ENCODE measurements at places on chromosomes 3 and 15.
A peak's percentile ranks its signal among the peaks of the same experiment; 100 is the strongest.

DNA sequence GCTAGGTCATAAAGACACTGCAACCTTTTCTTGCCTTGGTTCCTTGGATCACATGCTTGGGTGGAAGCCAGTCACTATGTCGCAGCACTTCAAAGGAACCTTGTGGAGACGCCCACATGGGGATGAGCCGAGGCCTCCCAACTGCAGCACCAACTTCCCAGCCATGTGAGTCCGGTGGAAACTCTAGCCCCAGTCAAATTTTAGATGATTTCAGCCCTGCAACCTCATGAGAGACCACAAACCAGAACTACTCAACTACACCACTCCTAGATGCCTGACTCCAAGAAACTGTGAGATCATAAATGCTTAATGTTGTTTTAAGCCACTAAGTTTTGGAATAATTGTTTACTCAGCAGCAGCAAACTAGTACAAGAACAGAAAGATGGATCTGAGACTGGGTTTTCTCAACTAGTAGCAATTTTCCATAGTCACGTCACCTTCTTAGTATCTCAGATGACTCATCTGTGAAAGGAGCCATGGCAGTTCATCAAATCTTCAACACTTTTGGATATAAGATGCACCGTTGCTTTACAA is 86.5 kb downstream of the MB21D2 start:
- no peak for DNase-seq

DNA sequence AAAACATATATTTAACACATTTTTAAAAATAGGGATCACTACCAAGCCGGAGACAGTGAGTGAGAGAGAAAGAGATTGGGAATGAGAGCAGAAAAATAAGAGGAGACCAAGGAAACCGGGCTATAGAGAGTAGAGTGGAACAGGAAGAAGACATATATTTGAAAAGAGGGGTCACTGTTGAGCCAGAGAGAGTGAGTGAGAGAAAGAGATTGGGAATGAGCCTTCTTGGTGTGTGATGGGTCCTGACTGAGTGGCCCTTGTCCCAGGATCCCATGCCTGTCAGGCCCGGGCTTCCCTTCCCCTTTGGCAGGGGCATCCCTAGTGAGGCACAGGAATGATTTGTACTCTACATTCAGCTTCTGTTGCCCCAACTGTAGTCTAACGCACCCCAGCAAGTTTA is 646.6 kb downstream of the NTRK3 start:
- DNase-seq: no peak

DNA sequence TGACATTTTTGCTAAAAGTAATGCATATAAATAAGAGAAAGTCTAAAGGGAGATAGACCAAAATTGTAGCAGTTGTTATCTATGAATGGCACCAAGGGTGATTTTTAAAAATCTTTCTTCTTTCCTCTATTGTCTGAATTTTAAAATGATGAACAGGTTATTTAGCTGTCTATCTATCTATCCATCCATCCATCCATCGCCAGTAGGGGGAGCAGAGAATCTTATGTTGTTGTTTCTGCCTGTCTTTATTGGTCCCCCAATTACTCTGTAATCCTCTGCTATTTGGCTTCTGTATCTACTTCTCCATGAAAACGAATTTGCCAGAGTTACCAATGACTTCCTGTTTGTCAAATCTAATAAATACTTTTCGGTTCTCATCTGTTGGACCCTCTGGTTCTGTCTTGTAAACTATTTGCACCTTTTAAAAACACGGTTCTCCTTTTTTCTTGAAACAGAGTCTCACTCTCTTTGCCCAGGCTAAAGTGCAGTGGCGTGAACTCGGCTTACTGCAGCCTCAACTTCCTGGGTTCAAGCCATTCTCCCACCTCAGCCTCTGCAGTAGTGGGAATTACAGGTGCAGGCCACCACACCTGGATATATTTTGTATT is 86.0 kb downstream of the ECT2 start:
- no peak for DNase-seq

DNA sequence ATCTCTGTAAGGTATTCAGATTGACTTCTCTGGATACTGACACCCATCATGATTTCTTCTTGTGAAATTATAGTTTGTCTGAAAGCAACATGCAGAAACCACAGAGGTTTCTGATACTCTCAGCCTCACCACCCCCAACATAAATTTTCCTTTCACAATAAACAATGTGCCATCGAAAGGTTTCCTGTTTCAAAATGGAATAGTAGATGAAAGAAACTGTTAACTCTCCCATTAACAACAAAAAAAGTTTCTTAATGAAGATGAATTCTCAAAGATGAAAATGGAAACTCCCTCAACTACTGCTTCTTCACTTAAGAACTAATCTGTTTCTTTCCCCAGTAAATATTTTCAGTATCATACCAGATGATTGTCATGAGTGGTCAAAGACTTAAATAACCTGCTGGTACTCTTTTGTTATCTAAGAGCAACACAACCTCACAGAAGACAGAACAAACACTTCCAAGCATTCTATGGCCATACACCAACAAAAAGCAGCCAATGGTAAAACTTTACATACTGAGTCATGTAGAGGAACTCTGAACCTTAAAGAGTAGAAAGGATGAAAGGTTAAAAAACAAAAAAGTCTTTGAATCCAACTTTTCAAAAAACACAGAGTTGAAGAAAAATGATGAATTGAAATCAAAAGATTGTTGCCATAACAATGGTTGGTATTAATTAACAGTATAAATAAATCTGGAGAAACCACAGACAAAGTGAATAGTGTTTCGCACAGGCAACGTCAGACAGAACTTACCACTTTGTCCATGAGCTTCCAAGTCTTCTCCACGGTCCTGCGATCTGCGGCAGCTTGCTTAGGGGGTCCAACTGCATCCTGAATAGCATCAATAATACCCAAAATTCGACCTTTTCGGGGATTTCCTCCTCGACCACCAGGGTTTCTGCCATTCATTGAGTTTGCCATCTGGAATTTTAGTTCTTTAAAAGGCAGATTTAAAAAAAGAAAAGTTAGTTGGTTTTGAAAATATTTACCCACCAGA is 1.9 kb downstream of the CBLB start:
- no peak for DNase-seq

- DNase-seq: no peak
Observed at GRCh38 chr3:128524374-128525299, 31.6 kb upstream of the GATA2 start.

DNA sequence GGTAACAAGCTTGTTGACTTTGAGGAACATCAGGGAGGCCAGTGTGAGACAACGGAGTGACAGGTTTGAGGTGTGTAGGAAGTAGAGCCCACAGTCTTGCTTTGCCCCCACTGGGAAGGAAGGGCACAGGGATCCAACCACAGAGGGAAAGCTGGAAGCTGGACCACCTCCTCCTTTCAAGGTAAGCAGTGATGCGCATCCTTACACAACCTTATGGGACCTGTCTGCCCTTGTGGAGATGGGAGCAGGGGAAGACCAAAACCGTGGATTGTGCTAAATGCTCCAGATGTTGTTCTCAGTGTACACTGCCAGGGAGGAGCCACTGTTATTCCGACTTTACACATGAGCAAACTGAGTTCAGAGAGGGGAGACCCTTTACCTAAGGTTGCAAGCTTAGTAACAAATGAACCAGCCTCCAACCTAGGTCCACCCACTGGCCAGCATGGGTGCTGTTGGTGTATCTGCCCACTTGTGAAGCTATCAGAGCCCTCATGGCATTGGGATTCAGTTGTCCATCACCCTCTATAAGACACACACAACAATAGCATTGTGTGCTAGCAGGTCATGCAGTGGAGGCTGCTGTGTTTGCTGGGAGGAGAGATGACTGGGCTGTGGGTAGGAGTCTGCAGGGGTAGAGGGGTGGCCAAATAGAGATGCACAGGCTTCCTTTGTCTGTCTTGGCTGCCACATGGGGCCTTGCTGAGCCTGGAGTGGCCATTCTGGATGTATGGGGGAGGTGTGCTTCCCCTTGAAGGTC is 586 bp upstream of the LSMEM2 start:
- DNase-seq: no peak

DNA sequence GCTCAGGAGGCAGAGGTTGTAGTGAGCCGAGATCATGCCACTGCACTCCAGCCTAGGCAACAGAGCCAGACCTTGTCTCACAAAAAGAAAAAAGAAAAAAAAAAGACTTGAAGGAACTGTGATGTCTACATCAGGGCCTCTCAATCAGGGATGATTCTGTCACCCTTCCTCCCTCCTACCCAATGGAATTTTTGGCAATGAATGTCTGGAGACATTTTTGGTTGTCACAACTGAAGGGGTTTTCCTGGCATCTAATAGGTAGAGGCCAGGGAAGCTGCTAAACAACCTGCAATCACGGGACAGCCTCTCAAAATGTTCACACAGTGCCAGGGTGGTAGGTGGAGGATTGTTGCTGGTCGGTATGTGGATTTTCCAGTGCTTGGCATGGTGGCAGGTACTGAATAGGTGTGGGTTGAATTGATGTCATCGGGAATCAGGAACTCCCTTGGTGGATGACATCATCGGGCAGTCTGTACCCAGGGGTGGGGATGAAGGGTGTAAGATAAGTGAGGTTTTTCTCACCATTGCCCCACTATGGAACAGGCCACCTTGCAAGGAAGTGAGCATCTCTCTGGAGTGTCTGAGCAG is 71.3 kb downstream of the MESD start:
- no peak for DNase-seq

DNA sequence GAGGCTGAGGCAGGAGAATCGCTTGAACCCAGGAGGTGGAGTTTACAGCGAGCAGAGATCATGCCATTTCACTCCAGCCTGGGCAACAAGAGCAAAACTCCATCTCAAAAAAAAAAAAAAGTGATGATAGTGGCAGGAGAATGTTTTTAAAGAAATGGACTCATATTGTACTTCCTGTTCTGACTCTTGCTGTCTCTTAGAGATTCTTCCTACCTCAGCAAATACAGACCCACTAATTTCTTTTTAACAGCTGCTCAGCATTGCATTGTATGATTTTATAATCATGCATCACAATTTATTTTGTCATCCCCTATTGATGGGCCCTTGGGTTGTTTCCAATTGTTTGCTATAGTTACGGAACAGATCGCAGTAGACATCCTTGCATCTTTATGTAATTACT is 8.8 kb upstream of the ANKDD1A start:
- no peak for DNase-seq

GRCh38 chr3:123660900-123661299 is 76.0 kb upstream of the HACD2 start:
- no peak for DNase-seq

DNA sequence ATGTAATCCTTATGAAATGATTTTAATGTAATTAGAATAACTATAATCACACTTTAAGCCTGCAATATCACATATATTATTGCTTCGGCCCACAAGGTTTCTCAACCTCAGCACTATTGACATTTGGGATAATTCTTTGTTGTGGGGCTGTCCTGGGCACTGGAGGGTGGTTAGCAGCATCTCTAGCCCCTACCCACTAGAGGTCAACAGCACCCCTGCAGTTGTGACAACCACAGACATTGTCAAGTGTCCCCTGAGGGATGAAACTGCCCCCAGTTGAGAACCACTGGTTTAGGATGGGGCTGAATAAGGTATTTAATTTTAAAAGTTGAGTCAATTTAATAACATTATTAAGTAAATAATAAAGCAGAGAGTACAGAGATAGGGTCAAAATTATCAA is 6.4 kb upstream of the ABHD2 start:
- DNase-seq: no peak

GRCh38 chr3:62587169-62587568 is 213.8 kb upstream of the FEZF2 start:
- no peak for DNase-seq

GRCh38 chr3:50961386-50961785 is 286.7 kb downstream of the DOCK3 start:
- DNase-seq: no peak

DNA sequence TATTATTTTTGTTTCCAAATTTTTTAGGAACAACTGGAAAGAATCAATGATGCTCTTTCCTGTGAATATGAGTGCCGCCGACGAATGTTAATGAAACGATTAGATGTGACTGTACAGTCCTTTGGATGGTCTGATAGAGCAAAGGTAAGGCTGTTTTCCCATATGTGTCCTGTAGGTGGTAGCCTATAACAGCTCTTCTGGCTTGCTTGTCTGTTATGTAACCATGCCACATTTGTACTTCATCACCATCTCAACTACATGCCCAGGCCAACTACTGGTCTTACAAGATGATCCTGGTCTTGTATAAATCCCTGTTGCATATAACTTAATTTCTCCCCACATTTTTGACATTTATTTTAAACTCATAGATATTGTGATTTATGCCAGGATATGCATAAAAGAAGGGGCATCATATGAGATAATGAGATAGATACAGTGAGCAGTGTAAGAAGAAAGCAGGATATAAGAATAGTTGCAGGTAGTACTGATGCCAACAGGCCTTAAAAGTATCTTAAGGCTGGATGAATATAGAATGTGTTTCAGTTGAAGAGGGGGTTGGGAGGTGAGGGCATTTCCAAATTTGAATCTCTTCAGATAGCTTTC is 20.3 kb downstream of the FAM98B start:
- DNase-seq: peak; percentile 12

DNA sequence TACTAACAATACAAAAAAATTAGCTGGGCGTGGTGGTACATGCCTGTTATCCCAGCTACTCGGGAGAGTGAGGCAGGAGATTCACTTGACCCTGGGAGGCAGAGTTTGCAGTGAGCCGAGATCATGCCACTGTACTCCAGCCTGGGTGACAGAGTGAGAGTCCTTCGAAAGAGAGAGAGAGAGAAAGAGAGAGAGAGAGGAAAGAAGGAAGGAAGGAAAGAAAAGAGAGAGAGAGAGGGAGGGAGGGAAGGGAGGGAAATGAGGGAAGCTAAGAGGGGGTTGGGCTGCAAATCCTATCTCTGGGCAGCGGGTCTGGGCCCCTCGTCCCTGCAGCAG is 59.9 kb upstream of the TFRC start:
- DNase-seq: no peak

- no peak for DNase-seq
Observed at GRCh38 chr3:38210141-38210757, 44.9 kb downstream of the OXSR1 start.

DNA sequence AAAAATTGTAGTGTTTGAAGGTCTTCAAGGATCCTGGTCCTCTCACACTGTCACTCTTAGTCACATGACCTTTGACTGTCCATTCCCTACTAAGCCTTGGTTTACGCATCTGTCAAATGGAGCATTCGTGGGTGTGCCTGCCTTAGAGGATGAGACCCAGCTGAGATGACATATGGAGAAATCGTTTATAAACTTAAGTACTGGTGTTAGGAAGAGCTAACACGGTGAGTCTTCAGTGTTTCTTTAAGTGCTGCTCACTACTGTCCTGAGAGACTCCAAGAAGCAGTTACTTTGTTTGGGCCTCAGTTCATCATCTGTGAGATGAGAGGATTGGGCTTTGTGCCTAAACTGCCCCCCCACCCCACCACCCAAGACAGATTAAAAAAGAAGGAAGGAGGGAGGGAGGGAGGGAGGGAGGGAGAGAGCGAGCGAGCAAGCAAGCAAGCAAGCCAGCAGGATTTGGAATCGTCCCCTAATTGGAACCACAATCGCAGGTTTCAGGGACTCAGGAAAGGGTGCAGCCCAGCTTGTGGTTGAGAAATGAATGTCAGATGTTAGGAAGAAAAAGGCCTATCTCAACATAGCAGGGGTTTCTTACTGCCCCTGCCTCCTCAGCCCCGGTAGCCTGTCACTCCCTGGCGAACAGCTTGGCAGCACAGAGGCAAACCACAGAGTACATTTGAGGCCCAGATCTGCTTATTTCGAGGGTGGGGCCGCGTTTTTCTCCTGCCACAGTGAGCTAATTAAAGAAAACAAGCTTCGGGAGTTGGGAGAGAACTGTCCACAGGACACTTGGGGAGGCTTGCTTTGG is 32.7 kb downstream of the SMAD3 start:
- DNase-seq: no peak

GRCh38 chr15:70246623-70247220 is 149.0 kb upstream of the TLE3 start:
- DNase-seq: no peak

Measured in H54 (cell line).